ENCODE measurements at places on chromosomes 13 and 19. TPM values are rescaled to one million over a fixed set of nuclear protein-coding genes. Genes with fewer than 3 reads are reported as not detected.

GRCh38 chr19:33174186-33174585 is 19.9 kb upstream of the LRP3 start:
- no peak for DNase-seq

- DNase-seq, result no peak
Measured at GRCh38 chr13:91126806-91127205, 220.7 kb upstream of the MIR17HG start.

Gene NCR1
- not detected for total RNA-seq

DNA sequence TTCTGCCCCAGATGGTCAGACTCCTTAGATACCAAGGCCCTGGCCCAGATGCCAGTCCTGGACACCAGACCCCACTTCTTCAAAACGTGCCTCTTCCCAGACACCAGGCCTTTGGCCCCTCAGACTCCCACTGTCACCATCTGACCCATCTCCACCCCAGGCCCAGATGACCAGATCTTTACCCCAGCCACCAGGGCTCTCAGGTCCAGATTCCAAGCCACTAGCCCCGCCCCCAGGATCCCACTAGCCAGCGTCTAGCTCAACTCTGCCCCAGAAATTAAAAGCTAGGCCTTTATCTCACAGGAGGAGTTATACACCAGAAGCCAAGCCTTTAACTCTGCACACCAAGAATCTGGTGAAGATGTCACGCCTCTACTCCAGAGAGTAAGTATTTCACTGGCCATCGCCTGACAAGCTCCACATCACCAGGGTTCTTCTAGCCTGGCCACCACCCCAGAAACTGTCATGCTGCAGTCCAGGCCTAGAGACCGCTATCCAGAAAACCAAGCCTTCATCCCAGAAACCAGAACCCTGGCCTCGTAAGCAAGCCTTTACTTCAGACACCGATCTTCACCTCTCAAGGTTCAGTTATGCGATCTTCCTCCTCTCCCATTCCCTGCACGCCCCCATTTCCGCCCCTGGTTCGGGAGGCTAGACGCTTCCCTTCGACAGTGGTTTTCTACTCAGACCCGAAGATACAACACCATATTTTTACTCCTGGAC is 595 bp downstream of the XAB2 start:
- no peak for DNase-seq

Gene C19orf85
- total RNA-seq, result not detected

- no peak for DNase-seq
Measured at GRCh38 chr13:65677906-65678305, 1552.2 kb downstream of the PCDH9 start.

GRCh38 chr19:7710616-7711015 is 8.7 kb upstream of the FCER2 start:
- no peak for DNase-seq

Gene TNFRSF19
- not detected for total RNA-seq

DNA sequence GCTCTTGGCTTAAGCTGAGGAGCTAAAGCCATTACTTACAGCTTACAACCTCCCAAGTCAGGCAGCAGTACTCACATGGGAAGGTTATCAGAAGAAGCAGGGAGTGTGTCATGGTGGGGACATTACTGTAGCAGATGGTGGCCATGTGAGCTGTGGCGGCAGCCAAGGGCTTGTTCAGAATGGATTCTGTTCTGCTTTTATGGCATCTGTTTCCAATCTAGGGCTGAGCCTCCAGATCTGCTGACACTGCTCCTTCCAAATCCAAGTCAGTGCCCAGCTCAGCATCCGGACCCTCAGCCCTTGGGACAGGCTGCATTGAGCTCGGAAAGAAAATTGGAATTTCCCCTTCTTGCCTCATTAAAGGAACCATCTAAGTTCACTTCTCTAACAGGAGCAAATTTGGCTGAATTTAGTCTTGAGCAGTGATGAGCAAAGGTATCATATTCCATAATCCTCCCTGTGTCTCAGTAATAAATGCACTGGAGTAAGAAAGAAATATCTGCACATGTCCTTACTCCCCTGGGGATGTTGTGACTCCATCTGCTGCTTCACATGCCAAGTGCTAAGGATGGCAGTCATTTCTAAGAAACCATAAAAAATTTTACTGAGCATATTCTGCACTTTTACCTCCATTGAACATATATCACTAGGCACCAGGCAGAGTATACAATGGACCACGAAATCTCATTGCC is 73.9 kb downstream of the KCTD12 start:
- DNase-seq, result no peak

Gene ZNF541
- total RNA-seq, result not detected

Gene FFAR2
- 0.15 TPM for total RNA-seq

GRCh38 chr19:49771674-49772139 is 4.9 kb downstream of the AP2A1 start:
- DNase-seq, result no peak

All from B cell (primary cell).